ENCODE measurements at places on chromosomes 4 and X.

DNA sequence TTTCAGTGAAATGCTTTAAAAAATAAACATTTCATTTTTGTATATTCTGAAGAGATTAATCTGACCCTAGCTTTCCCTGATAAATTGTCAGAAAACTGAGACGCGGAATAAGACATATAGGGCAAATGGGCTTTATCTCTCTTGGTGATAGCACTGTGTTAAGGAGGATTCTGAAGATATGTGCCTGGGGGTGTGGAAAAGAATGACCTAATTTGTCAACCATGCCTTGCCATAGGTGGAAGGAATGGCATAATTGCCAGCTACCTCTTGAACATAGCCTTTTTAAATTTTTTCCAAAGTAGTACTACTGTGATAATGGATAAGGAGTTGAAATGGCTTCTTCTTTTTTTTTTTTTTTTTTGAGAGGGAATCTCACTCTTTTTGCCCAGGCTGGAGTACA is 11.7 kb downstream of the JADE1 start:
- H3K4me3 ChIP-seq, result no peak overlapping the region
- no peaks in the 10 kb centered on the region for H3K36me3 ChIP-seq
- no peak overlapping the region for H3K27ac ChIP-seq
- H3K27me3 ChIP-seq, result no peaks in the 10 kb centered on the region
- no peak for DNase-seq

DNA sequence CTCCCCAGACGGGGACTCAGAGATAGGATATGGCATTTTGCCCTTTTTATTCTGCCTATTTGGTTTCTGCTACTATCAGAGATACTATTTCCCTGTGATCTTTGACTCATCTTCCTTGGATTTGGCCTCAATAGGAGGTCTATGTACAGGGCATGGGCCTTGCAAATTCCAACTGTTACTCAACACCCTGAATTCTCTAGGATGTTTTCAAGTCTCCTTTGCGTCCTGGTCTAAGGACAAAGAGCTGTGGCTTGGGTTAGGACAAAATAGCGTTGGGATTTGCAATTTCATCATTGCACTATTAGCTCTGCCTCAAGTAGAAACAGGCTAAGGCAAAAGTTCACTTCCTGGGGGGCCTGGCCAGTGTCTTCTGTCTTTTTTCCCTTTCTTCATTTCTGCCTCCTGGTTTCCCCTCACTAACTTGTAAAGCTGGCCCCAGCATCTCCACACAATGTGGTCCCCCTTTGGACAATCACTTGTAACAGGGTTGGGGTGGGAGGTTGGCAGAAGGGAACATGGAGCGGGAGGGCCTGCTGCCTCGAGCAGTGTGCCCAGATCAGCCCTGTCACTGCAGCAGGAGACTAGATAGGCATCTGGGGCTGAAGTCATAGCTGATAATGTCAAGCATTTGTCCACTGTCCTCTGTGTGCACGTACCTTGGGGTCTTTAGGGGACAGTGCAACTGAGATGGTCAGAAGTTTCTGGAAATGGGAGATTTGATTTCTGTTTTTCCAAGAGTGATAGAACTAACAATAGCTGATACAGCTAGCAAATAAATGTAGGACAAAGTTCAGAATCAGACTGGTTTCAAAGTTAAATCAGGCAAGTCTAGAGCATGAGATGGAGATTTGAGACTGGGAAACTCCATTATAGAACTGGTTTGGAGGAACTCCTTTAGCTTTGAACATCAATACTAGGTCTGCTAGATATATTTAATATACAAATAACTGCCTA is 25.8 kb upstream of the STBD1 start:
- H3K4me3 ChIP-seq, result no peak overlapping the region
- H3K27ac ChIP-seq, result no peak overlapping the region
- H3K4me1 ChIP-seq, result peaks cover 15% of the 10 kb centered on the region
- DNase-seq, result no peak
- H3K36me3 ChIP-seq, result no peaks in the 10 kb centered on the region
- H3K27me3 ChIP-seq, result no peaks in the 10 kb centered on the region

DNA sequence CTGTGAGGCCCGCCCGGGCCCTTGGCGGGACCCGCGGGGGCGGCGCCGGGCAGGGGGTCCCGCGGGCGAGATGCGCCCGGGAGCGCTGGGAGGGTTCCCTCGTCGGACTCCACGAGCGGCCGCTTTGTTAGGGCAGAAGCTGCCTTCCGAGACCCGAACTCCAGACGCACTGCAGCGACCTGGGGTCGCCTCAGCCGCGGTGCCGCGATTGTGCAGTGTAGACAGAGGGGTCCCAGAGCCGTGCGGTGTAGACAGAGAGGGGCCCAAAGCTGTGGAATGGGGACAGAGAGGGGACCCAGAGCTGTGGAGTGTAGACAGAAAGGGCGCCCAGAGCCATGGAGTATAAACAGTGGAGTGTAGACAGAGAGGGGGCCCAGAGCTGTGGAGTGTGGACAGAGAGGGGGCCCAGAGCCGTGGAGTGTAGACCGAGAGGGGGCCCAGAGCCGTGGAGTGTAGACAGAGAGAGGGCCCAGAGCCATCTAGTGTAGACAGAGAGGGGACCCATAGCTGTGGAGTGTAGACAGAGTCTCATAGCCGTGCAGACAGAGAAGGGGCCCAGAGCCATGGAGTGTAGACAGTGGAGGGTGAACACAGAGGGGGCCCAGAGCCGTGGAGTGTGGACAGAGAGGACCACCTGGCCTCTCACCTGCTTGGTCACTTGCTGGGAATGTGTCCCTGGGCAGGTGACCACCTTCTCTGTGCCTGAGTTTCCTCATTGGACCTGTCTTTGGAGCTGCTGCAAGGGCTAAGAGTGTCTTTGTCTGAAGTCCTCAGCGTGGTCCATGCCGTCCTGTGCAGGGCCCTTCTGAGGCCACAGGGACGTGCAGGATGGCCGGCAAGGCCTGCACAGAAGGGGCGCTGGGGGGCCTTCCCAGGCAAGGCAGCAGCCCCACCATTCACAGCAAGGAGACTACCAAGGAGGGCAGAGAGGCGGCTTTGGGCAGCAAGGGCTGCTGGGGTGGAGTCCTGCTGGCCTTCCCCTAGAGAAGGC is 875 bp downstream of the RGS12 start:
- peak overlapping the region; percentile 94 for H3K27ac ChIP-seq
- H3K4me3 ChIP-seq, result peak overlapping the region; percentile 91
- no peaks in the 10 kb centered on the region for H3K27me3 ChIP-seq
- DNase-seq, result no peak
- peaks cover 7% of the 10 kb centered on the region for H3K36me3 ChIP-seq

GRCh38 chr4:38531141-38531727 is 132.8 kb upstream of the KLF3 start:
- peaks cover 12% of the 10 kb centered on the region for H3K4me1 ChIP-seq
- no peaks in the 10 kb centered on the region for H3K36me3 ChIP-seq
- H3K27ac ChIP-seq, result peak overlapping the region; percentile 81
- no peak for DNase-seq

- no peaks in the 10 kb centered on the region for H3K36me3 ChIP-seq
- H3K27ac ChIP-seq, result no peak overlapping the region
- H3K4me3 ChIP-seq, result no peak overlapping the region
- H3K4me1 ChIP-seq, result peaks cover 29% of the 10 kb centered on the region
- no peak for DNase-seq
Measured at GRCh38 chr4:41218703-41219102, 4.4 kb upstream of the APBB2 start.

DNA sequence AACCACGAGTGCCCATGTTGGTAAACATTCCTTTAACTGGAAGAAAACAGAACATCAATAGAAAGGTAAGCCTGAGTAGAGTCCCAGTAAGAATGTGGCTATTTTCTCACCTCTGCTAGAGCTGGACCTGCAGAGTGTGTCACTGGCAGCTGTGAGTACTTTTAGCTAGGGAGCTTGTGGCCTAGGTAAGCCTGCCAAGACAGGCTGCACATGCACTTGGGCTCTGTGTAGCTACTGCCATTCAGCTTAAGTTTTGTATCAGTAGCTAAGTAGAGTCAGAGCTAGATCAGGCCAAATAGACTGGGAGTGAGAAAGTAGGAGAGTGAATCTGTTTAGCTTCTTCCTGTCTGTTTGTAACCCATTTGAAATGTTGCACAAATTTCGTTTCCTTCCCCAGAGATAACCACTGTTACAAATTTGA is 35.3 kb downstream of the RBPJ start:
- H3K4me1 ChIP-seq, result peaks cover 11% of the 10 kb centered on the region
- H3K4me3 ChIP-seq, result no peak overlapping the region
- no peaks in the 10 kb centered on the region for H3K27me3 ChIP-seq

GRCh38 chr4:30720661-30721184 is 554 bp downstream of the PCDH7 start:
- H3K4me3 ChIP-seq, result peak overlapping the region; percentile 82
- DNase-seq, result no peak
- H3K4me1 ChIP-seq, result peaks cover 24% of the 10 kb centered on the region
- no peaks in the 10 kb centered on the region for H3K36me3 ChIP-seq
- peaks cover 46% of the 10 kb centered on the region for H3K27me3 ChIP-seq

DNA sequence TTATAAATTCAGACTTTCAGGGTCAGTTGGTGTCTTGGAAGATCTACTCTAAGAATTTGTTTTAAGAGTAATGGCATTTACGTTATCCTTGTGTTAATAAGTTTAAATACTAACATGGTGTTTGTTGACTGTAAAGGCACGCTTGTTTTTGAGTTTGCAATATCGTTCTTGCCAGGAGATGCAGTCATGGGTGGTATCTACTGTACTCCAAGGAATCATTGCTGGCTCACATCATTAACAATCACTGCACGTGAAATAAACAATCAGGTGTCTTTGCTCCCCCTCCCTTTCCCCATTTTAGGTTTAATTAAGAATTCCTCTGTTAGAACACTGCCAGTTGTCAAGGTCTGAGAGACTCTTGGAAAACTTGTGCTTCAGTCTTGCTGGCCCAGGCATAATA is 1.6 kb downstream of the HHIP start:
- DNase-seq, result no peak
- H3K27ac ChIP-seq, result peak overlapping the region; percentile 66
- no peaks in the 10 kb centered on the region for H3K36me3 ChIP-seq
- peaks cover 34% of the 10 kb centered on the region for H3K4me1 ChIP-seq

- no peak for DNase-seq
- H3K36me3 ChIP-seq, result no peaks in the 10 kb centered on the region
- no peak overlapping the region for H3K4me3 ChIP-seq
- no peaks in the 10 kb centered on the region for H3K27me3 ChIP-seq
Measured at GRCh38 chr4:121030711-121031110, 41.6 kb downstream of the NDNF start.

DNA sequence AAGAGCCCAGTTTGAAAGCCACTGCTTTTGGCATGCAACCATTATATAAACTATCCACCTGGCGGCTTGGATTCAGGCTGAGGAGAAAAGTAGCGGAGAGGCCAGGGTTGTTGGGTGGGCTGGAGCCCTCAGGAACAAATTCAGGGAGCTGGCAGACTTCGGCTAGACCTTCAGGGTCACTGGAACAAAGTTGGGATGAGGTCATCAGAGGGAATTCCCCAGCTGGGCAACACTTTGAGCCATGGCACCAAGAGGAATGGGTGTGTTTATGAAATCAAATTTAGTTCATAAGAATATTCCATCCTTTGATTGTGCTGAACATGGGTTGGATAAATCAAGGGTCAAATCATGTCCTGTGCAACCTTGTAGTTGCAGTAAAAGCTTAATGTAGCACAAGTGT is 22.0 kb downstream of the MTMR1 start:
- no peaks in the 10 kb centered on the region for H3K27me3 ChIP-seq
- H3K4me3 ChIP-seq, result no peak overlapping the region
- DNase-seq, result no peak

GRCh38 chr4:147709999-147710398 is 21.9 kb upstream of the ARHGAP10 start:
- H3K4me3 ChIP-seq, result no peak overlapping the region
- H3K27ac ChIP-seq, result no peak overlapping the region
- H3K36me3 ChIP-seq, result no peaks in the 10 kb centered on the region
- DNase-seq, result no peak
- peaks cover 2% of the 10 kb centered on the region for H3K4me1 ChIP-seq

- H3K27ac ChIP-seq, result no peak overlapping the region
- peaks cover 47% of the 10 kb centered on the region for H3K36me3 ChIP-seq
- no peaks in the 10 kb centered on the region for H3K4me1 ChIP-seq
Measured at GRCh38 chr4:152819026-152819645, 39.4 kb downstream of the ARFIP1 start.

DNA sequence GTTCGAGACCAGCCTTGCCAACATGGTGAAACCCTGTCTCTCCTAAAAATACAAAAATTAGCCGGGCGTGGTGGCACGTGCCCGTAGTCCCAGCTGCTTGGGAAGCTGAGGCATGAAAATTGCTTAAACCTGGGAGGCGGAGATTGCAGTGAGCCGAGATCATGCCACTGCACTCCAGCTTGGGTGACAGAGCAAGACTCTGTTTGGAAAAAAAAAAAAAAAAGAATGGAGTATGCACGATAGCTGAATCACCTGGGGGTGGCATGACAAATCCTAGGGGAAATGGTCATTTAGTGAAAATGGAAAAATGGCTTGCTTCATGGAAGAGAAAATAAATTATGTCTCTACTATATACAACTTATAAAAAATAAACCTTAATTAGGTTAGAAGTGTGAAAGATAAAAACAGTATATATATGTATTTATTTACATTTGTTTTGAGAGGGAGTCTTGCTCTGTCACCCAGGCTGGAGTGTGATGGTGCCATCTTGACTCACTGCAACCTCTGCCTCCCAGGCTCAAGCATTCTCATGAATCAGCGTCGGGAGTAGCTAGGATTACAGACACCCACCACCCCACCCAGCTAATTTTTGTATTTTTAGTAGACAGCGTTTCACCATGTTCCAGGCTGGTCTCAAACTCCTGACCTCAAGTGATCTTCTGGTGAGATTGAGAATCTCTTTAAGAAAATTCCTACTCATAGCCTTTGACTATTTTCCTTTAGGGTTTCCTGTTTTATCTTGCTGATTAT is 19.3 kb upstream of the ING2 start:
- no peaks in the 10 kb centered on the region for H3K4me1 ChIP-seq
- no peak overlapping the region for H3K4me3 ChIP-seq
- no peak for DNase-seq
- peaks cover 20% of the 10 kb centered on the region for H3K36me3 ChIP-seq

DNA sequence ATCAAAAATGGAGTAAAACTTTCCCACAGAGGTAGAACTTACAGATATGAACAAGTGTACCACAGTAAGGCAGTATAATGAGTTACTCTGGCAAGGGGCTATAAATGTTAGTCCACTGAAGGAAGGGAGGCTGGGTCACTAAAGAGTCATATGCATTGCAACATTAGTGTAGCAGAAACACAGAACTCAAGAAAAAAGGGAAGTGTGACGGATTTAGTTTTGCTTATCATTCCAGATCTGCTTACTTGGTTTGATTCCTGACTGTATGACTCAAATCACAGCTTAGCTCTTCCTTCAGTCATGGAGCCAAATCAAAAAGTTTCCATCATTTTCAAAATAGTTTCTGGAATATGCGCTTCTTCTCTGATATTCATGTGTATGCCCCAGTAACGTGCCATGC is 148.7 kb downstream of the FSTL5 start:
- no peak overlapping the region for H3K27ac ChIP-seq
- H3K36me3 ChIP-seq, result no peaks in the 10 kb centered on the region
- DNase-seq, result no peak
- peaks cover 3% of the 10 kb centered on the region for H3K4me1 ChIP-seq
- no peaks in the 10 kb centered on the region for H3K27me3 ChIP-seq

DNA sequence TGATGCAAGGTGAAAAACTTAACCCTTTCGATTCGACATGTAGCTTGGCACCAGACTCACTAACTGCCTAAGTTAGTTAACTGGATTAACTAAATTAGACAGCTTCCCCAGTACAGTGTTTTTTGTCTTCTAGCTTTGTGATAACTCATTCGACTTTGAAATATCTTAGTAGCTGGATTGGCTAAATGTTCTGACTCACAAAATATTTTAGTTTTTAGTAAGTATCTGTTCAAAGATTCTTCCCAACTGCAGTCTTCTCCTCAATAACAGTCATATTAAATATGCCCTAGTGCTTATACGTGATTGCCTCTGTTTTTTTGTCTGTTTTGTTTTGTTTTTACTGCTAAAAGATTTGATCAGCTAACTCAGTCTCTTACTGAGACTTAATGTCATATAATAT is 102.9 kb downstream of the KCNIP4 start:
- H3K4me3 ChIP-seq, result no peak overlapping the region
- no peaks in the 10 kb centered on the region for H3K4me1 ChIP-seq
- no peak for DNase-seq
- H3K36me3 ChIP-seq, result no peaks in the 10 kb centered on the region
- H3K27ac ChIP-seq, result no peak overlapping the region

Data from progenitor cell of endocrine pancreas (in vitro differentiated cells).